ENCODE measurements at places on chromosomes 2 and 18. TPM values are rescaled to one million over a fixed set of nuclear protein-coding genes. Genes with fewer than 3 reads are reported as not detected.

DNA sequence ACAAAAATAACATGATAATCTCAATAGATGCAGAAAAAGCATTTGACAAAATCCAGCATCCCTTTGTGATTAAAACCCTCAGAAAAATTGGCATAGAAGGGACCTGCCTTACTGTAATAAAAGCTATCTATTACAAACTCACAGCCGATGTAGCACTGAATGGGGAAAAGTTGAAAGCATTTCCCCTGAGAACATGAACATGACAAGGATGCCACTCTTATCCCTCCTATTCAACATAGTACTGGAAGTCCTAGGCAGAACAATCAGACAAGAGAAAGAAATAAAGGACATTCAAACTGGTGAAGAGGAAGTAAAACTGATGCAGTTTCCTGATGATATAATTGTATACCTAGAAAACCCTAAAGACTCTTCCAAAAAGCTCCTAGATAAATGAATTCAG lies 368.7 kb downstream of the RIT2 start:
- DNase-seq = no peak

The ERFE gene
- 0.62 TPM for total RNA-seq

DNA sequence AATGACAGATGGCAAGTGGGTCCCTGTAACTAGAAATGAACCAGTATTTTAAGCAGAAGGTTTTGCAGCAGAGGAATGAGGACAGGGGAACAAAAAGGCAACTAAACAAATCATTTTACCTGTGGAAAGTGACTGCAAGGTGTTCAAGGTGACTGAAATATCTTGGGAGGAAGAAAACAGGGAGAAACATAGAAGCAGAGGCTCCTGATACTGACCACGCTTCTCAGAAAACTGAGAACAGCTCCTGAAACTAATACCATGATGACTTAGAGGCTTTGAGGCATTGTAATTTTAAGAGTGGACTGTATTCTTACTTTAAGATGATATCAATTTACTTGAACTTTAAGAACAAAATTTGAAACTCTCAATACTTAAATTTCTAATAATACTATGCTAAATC lies at the start of gene DYTN:
Gene DYTN (minus strand): TSS at position 101 of the 400 bp plus-strand sequence. CDS start 117 bp downstream, outside the sequence.
- DNase-seq = no peak

The CNTNAP5 gene
- not detected for total RNA-seq

DNA sequence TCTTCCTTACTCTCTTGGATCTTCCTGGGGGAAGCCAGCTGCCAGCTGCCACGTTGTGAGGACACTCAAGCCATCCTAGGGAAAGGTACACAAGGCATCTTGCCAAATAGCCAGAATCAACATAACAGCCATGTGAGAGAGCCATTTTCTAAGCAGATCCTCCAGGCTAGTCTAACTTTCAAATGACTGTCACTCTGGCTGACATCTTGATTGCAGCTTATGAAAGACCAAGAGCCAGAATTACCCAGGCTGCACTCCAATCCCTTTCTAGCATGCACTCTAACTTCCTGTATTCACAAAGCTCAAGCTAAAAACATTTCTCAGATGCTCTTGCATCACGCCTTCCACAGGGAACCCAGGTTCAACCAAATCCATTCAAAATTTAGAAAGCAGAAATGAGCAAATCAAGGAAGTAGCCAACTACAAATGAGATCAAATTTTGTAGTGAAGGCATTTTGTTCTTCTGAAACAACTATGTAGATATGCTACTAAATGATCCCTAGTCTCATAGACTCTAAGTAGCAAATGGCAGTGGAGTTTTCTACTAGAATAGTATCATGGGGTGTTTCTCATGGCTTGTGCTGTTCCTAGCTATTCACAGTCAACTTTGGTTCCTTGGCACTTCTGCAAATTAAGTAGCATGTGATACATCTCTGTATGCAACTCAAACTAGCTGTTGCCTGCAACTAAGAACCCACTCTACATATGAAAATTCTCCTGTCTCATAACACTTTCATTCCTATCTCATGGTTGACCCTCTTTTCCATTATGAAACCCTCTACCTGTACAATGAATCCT lies 281.9 kb downstream of the ZEB2 start:
- no peak for DNase-seq

GRCh38 chr2:204264085-204264553 lies 281.2 kb upstream of the PARD3B start:
- DNase-seq = no peak

GRCh38 chr2:134458950-134459349 lies 205.1 kb downstream of the MGAT5 start:
- DNase-seq = peak; percentile 63

The CCDC93 gene
- total RNA-seq = 26.9 TPM

The ANKAR gene
- 10.3 TPM for total RNA-seq

The TMEM198 gene
- total RNA-seq = 1.8 TPM

The CMPK2 gene
- total RNA-seq = 5.5 TPM

DNA sequence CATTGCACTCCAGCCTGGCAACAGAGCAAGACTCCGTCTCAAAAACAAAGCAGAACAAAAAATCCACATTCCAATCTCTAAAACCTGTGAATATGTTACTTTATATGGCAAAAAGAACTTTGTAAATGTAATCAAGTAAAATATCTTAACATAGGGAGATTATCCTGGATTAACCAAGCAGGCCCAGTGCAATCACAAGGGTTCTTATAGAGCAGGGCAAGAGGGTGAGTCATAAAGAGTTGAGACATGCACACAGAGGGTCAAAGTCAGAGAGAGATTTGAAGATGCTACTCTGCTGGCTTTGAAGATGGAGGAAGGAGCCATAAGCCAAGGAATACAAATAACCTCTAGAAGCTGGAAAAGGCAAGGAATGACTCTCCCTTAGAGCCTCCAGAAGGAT lies 60.9 kb upstream of the SLC9A2 start:
- DNase-seq = no peak

DNA sequence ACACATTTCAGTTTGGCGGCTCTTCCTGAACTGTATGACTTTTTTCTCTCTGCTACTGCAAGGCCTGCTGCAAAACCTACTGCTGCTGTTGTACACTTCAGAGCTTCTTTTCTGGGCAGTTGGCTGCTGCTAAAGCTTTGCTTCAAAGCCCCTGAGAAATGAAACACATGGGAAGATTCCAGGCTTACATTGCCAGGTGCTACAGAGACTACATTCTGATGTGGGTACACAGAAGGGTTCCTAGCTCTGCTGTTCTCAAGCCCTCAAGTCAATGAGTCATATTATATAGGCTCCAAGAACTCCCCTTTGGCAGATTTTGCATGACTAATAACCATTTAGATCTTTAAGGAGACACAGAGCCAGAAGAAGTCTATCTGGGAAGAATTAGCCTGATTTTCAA lies 12.9 kb upstream of the PGAP1 start:
- DNase-seq = no peak

- DNase-seq = no peak
Observed at GRCh38 chr2:224971214-224971613, 71.1 kb downstream of the DOCK10 start.

The KCNG2 gene
- total RNA-seq = 0.32 TPM

- DNase-seq = no peak
Observed at GRCh38 chr2:222575618-222576017, 80.3 kb downstream of the FARSB start.

DNA sequence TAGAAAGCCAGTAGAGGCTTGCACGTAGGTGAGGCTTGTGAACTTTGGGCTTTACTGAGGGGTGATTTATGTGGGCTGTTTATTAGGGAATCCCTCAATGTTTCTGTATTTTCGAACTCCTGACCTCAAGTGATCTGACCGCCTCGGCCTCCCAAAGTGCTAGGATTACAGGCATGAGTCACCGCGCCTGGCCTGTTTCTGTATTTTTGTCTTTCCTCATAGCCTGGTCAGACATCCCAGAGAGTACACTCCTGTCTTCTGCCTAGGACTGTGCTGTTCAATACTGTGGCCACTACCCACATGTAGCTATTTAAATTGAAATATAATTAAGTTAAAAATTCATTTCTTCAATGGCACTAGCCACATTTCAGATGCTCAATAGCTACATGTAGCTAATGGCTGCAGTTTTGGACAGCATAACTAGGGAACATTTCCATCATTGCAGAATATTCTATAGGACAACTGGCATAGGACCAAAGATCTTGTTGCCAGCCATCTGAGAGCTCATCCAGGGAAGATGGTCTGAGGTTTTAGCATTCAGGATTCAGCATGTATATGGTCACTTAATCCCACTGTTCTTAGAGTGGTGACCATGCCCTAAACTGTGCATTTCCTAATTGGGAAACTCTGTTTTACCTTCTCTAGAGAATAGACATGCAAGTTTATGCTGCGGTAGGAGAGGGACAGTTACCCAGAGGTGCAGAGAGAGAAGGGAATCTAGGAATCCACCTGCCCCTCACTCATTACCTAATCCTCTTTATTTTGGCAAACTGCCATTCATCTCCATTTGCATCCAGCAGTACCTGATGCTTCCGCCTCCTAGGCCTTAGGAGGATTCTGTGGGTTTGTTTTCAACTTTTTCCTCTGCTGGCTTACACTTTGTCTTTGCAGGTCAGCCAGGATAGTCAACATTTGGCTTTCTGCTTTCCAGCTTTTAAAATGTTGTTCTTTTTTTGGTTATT lies 64.4 kb downstream of the LCLAT1 start:
- no peak for DNase-seq

DNA sequence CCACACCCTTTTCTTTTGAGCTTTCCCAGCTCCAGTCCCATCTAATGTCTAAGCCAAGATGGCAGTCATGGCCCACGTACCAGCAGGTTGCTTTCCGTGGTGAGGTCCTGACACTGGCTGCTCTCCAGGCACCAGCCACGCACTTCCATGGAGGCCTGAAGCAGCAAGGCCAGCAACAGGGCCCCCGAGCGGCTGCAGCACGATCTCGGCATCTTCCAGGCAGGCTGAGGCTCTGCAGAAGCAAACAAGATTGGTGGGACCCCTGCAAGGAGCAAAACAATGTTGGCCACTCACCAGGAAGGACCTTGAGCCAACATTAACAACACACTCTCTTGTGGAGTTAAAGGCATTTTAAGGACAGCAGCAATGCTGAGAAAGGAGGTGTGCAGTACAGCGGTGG lies 3.8 kb downstream of the POMC start:
- peak; percentile 71 for DNase-seq

DNA sequence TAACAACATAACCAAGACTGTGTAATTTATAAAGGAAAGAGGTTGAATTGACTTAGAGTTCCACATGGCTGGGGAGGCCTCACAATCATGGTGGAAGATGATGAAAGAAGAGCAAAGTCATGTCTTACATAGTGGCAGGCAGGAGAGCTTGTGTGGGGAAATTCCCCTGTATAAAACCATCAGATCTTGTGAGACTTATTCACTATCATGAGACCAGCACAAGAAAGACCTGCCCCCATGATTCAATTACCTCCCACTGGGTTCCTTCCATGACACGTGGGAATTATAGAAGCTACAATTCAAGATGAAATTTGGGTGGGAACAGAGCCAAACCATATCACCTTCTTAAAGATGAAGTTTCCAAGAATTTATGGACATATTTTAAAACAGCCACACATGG lies 2.5 kb upstream of the IL36RN start:
- no peak for DNase-seq

The LAPTM4A gene
- total RNA-seq = 134 TPM

All from cardiac septum (tissue), 1 donor.